ENCODE measurements at places on chromosomes 6 and 20. TPM values are rescaled to one million over a fixed set of nuclear protein-coding genes. Genes with fewer than 3 reads are reported as not detected.

ZNF311 gene
- polyA plus RNA-seq = 2.7 TPM

- H3K27me3 ChIP-seq = peaks cover 24% of the 10 kb centered on the region
- H3K4me3 ChIP-seq = peak overlapping the region; percentile 80
- DNase-seq = no peak
- H3K36me3 ChIP-seq = no peaks in the 10 kb centered on the region
- H3K27ac ChIP-seq = no peak overlapping the region
Measured at GRCh38 chr6:135181333-135182070, 394 bp downstream of the MYB start.

CCM2L gene
- polyA plus RNA-seq = not detected

C6orf58 gene
- 0.06 TPM for polyA plus RNA-seq

ZNF292 gene
- 5.5 TPM for polyA plus RNA-seq

DNA sequence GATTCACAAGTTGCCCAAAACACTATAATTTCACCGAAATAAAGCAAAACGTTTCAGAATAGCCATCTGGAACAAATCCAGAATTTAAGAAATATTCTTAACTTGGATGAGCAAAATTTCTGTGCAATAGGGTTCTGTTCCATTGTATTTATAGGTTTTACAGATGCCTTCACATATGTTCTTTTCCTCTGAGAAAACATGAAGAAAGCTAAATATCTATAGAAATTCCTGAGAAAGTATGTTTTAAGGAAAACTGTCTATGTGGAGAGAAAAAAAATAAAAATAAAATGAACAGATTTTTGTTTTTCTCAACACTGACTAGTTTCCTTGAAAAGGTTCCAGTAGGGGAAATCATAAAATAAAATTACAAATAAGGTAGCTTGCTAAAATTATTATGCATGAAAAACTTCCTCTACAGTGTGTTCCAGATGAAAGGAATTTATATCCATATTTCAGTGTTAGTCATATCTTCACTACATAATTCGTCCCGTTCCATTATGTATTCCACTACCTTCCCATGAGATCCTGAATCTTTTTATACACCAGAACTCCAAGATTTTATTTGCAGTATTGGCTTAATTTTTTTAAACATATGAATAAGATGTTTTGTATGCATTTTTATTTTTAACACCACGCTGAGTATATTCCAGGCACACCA, 42.4 kb upstream of the TMX4 start:
- H3K4me3 ChIP-seq = no peak overlapping the region
- H3K27ac ChIP-seq = no peak overlapping the region
- DNase-seq = no peak
- H3K27me3 ChIP-seq = no peaks in the 10 kb centered on the region

- no peaks in the 10 kb centered on the region for H3K36me3 ChIP-seq
- peaks cover 25% of the 10 kb centered on the region for H3K4me1 ChIP-seq
- H3K4me3 ChIP-seq = no peak overlapping the region
- no peaks in the 10 kb centered on the region for H3K27me3 ChIP-seq
- no peak overlapping the region for H3K27ac ChIP-seq
Measured at GRCh38 chr20:23119456-23120216, 33.5 kb upstream of the CD93 start.

DNA sequence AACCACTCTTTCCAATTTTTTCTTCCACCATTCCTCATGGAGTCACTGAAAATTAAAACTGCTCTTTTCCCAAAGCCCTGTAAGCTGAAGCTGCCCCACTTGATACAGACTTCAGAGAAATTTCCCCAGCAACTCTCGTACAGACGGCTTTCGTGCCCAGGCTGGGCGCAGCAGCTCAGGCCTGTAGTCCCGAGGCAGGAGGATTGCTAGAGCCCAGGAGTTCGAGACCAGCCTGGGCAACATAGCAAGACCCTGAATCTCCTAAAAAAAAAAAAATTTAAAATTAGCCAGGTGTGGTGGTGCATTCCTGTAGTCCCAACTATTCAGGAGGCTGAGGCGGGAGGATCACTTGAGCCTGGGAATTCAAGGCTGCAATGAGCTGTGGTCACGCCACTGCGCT, 6.6 kb downstream of the PPDPF start:
- peaks cover 23% of the 10 kb centered on the region for H3K36me3 ChIP-seq
- H3K4me3 ChIP-seq = no peak overlapping the region
- no peak overlapping the region for H3K27ac ChIP-seq
- DNase-seq = no peak
- H3K4me1 ChIP-seq = peaks cover 3% of the 10 kb centered on the region

DNA sequence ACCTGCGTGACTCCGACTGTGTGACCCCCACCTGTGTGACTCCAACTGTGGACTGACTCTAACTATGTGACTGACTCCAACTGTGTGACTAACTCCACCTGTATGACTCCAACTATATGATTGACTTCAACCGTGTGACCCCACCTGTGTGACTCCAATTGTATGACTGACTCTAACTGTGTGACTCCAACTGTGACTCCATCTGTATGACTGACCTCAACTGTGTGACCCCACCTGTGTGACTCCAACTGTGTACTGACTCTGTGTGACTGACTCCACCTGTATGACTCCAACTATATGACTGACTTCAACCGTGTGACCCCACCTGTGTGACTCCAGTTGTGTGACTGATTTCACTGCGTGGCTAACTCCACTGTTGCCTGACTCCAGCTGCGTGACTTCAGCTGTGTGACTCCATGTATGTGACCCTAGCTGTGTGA, 38.6 kb downstream of the SYNJ2 start:
- no peaks in the 10 kb centered on the region for H3K36me3 ChIP-seq
- DNase-seq = no peak
- H3K27ac ChIP-seq = no peak overlapping the region
- no peaks in the 10 kb centered on the region for H3K27me3 ChIP-seq
- no peak overlapping the region for H3K4me3 ChIP-seq

SLC22A2 gene
- not detected for polyA plus RNA-seq

GRCh38 chr6:26158581-26159356, 71.5 kb downstream of the HFE start:
- H3K4me3 ChIP-seq = peak overlapping the region; percentile 79
- peaks cover 16% of the 10 kb centered on the region for H3K4me1 ChIP-seq
- DNase-seq = no peak

DNA sequence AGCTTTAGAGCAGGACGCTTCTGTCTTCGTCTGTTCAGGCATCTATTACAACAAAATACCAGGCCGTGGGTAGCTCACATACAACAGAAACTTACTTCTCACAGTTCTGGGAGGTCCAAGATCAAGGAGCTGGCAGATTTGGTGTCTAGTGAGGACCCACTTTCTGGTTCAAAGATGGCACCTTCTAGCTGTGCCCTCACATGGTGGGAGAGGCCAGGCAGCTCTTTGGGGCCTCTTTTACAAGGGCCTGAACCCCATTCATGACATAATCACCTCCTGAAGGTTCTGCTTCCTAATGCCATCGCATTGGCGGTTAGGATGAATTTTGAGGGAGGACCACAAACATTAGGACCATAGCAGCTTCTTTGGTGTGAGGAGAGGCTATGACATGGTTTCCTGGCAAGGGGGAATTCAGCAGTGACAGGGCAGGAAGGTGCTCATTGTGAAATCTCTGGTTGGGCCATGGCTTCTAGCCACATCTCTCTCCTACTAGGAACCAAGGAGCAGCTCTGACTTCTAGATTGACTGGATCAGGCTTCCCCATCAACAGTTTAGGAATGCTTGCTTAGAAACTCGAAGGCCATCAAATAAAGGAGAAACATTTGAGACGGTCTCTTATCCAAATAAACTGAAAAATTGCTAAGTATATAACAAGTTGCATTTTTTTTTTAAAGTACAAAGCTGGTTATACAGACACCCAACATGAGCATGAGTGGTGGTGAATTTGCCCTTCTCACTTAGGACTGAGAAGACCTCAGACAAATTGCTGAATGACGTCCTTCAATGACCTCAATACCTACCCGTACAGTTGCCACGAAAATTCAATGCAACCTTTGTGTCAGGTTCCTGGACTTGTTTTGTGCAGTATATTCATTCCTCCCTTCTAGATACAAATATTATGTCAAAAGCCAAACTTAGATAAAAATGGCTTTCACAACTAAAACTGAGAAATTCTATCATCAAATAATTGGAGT, 140.7 kb downstream of the ZDHHC14 start:
- peaks cover 18% of the 10 kb centered on the region for H3K4me1 ChIP-seq
- DNase-seq = no peak
- H3K27me3 ChIP-seq = no peaks in the 10 kb centered on the region

GRCh38 chr20:36950414-36951197, 902 bp downstream of the SAMHD1 start:
- no peaks in the 10 kb centered on the region for H3K36me3 ChIP-seq
- H3K4me1 ChIP-seq = peaks cover 12% of the 10 kb centered on the region
- no peak for DNase-seq
- H3K27ac ChIP-seq = no peak overlapping the region

ADGRF4 gene
- polyA plus RNA-seq = 30.2 TPM

PRDM13 gene
- polyA plus RNA-seq = not detected

TSBP1 gene
- polyA plus RNA-seq = not detected

DNA sequence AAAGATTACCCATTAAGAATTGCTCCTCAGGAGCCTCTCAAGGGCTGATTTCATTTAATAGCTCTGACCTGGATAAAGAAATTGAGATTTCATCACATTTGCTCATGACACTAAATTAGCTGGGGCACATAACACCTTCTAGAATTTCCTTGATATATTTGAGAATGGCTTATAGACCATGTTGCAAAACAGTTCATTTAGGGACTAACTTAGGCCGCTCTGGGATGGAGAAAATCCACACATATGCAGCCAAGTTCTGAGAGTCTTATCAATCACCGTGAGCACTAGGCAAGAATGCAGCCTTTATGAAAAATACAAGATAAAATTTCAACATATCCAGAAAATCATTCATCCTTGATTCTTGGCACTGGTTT, 91.0 kb upstream of the MCHR2 start:
- H3K4me1 ChIP-seq = no peaks in the 10 kb centered on the region
- H3K27me3 ChIP-seq = no peaks in the 10 kb centered on the region
- no peaks in the 10 kb centered on the region for H3K36me3 ChIP-seq
- DNase-seq = no peak
- no peak overlapping the region for H3K4me3 ChIP-seq
- no peak overlapping the region for H3K27ac ChIP-seq

HLA-G gene
- polyA plus RNA-seq = 0.84 TPM

EDN3 gene
- not detected for polyA plus RNA-seq

DNA sequence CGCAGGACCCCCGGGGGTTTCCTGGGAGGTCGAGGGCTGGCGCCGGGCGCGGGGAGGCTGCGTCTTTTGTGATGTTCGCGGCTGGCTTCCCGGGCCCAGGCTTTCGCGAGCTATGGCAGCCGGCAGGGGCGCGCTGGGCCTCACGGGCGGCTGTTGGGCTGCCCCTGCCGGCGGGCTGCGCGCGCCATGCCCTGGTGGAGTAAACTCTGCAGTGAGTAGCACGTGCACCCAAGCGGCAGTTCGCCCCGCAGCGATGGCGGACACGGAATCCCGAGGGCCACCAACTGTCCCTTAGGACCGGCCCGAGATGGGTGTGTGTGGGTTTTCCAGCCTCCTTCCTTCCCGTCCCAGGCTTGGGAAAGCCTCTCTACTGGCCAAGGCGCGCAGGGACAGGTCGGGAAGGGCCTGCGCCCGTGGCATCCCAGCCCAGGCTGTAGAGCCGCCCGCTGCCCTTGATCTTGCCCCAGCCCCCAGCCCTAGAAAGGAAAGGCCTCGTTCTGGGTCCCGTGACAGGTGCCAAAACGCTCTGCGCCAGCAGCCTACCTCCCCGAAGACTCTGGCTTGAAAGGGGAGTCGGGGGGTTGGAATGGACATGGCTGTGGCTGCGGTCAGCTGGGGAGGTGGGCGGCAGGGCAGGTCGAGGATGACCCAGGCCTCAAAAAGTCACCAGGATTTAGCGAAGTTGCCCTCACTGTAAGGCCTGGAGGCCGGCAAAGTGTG, 49.7 kb downstream of the ZBTB2 start:
- no peaks in the 10 kb centered on the region for H3K36me3 ChIP-seq
- no peaks in the 10 kb centered on the region for H3K4me1 ChIP-seq
- H3K4me3 ChIP-seq = no peak overlapping the region
- no peak overlapping the region for H3K27ac ChIP-seq

NNAT gene
- polyA plus RNA-seq = 0.79 TPM

GRCh38 chr6:47700596-47700995, 2.2 kb downstream of the ADGRF4 start:
- no peaks in the 10 kb centered on the region for H3K36me3 ChIP-seq
- no peak for DNase-seq
- H3K4me3 ChIP-seq = peak overlapping the region; percentile 46
- H3K4me1 ChIP-seq = peaks cover 44% of the 10 kb centered on the region

SDCBP2 gene
- polyA plus RNA-seq = 36.0 TPM

DNA sequence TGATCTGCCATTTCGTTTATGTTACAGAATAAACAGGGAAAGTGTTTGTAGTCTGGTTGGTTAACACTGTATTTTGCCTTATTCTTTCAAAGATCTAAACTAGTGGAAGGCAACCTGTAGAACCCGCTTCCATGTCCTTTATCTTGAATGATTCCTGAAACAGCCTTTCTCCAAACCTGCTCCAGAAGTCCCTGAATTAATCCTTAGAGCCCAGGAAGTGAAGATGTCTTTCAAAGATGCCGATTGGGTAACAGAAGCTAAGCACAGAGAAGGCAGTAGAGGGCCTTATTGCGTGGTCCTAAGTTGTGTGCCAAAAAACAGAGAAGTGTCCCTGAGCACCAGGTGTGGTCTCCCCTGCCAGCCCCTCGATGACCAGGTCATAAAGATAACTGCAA, 19.2 kb upstream of the ZSCAN16 start:
- DNase-seq = no peak
- no peaks in the 10 kb centered on the region for H3K36me3 ChIP-seq
- peak overlapping the region; percentile 73 for H3K4me3 ChIP-seq
- H3K27ac ChIP-seq = peak overlapping the region; percentile 64
- H3K27me3 ChIP-seq = no peaks in the 10 kb centered on the region

MATN4 gene
- polyA plus RNA-seq = not detected

DNA sequence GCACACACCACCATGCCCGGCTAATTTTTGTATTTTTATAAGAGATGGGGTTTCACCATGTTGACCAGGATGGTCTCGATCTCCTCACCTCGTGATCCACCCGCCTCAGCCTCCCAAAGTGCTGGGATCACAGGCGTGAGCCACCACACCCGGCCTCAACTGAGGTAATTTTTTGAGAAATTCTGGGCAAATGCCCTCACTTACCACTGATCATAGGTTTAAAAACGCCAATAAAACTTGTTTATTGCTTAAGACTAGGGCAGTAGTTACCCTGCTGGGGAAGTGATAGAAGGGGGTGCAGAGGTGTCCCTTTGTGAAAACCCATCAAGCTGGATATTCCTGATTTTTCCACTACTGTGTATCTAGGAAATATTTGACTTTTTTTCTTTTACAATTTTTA, 196.3 kb downstream of the BCAS1 start:
- no peaks in the 10 kb centered on the region for H3K36me3 ChIP-seq
- H3K4me1 ChIP-seq = peaks cover 34% of the 10 kb centered on the region
- H3K27ac ChIP-seq = no peak overlapping the region
- no peaks in the 10 kb centered on the region for H3K27me3 ChIP-seq
- no peak overlapping the region for H3K4me3 ChIP-seq

TRDN gene
- polyA plus RNA-seq = not detected

DNA sequence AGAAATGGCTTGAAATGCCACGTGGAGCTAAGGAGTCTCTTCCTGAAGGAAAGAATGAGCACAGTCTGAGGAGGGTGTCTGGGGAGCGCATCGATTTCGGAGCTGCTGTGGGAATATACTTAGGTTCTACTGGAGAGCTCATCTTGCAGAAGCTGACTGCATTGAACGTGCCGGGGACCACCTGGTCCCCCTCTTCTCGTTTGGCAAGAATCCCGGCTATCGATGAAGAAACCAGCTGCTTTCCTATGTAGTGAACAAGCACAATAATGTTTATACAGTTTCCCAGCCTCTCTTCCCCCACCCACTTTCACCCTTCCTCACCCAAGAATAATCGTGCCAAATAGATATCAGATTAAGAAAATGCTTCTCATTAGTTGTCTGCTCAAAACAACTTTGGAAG, 242.5 kb downstream of the PACRG start:
- no peaks in the 10 kb centered on the region for H3K4me1 ChIP-seq
- H3K36me3 ChIP-seq = no peaks in the 10 kb centered on the region
- H3K27me3 ChIP-seq = no peaks in the 10 kb centered on the region
- H3K27ac ChIP-seq = no peak overlapping the region
- DNase-seq = no peak
- H3K4me3 ChIP-seq = no peak overlapping the region

Measured in keratinocyte (primary cell).